MV-4-11 (cell line): ENCODE measurements at places on chromosomes 3 and 15.

DNA sequence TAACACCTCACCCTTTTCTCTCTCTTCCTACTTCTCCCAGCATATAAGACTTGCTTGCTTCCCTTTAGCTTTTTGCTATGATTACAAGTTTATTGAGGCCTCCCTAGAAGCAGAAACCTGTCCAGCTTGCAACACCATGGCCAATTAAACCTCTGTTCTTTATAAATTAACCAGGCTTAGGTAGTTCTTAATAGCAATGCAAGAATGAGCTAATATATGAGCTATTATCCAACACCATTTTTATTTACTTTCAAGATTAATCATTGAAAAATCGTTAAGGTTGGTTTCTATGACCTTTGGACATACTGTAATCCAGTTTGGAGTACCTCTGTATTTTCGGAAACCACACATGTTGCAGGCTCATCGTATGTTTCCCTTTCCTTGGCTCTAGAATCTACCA lies 643.1 kb downstream of the ZPLD1 start:
- DNase-seq = no peak

- no peak for DNase-seq
Observed at GRCh38 chr3:126266291-126266840, 86.0 kb upstream of the ALDH1L1 start.

GRCh38 chr15:40336744-40337122 lies 4.0 kb downstream of the CCDC9B start:
- peak; percentile 36 for DNase-seq

DNA sequence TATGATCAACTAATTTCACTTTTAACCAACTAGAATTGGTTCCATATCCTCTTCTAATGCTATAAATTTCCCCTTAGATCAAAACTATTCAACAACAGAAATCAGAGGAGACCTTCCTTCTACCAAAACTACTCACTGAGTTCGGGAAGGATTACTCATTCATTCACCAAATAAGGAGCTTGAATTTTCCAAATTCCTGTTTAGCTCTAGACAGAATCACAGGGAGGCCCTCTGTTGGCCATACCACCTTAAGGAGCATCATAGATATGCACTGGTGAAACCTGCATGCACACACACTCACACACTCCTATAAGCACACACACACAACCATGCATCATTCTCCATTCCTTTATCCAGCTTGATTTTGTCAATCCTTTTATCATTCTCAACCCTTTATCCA lies 49.0 kb downstream of the SUCLG2 start:
- no peak for DNase-seq

DNA sequence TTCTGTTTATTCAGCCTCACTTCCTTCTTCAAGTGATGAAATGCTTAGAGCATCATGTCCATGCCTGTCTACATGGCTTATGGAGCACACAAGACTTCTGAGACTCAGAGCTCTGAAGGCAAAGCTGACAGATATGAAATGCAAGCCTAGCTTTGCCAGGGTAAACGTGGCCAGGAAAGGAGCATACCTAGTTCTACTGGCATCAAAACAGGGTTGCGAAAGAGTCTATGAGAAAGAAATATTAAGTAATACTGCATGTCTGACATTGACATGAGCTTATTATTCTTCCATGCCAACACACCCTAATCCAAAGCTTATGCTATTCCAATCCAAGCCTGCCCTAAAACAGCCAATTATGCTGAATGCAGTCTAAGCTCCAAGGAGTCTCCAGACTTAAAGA lies 391.5 kb downstream of the ERC2 start:
- no peak for DNase-seq

- DNase-seq = no peak
Observed at GRCh38 chr15:62706317-62706716, 336.2 kb upstream of the TPM1 start.
